IMR-90 (cell line): ENCODE measurements at places on chromosomes 12 and 14. TPM values are rescaled to one million over a fixed set of nuclear protein-coding genes. Genes with fewer than 3 reads are reported as not detected.

The WNT5B gene
- 96.1 and 102 TPM in 2 replicates for total RNA-seq

The PROX2 gene
- not detected in 2 replicates for total RNA-seq

DNA sequence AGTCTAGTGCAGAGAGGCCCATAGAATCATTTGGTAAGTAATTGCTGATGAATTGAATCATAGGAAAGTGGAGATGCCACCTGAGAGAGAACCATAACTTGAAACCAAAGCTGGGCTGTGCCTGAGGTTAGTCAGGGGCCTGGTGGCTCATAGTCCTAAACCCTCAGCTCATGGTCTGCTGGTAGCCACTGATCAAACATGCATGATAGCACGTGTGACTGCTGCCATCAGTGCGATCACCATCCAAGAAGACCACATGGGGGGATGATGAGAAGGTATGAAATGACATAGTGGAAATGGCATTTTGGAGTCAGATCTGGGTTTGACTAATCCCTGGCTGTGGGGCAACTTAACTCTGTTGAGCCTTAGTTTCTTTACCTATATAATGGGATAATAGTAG lies 190.5 kb downstream of the CACNA1C start:
- H3K36me3 ChIP-seq = no peaks in the 10 kb centered on the region
- DNase-seq = peak; percentile 32
- peak overlapping the region; percentile 58; the same call in 1 of the 2 replicates for H3K27ac ChIP-seq
- no peaks in the 10 kb centered on the region for H3K27me3 ChIP-seq
- no peak overlapping the region for H3K4me3 ChIP-seq

- H3K4me1 ChIP-seq = peaks cover 6% of the 10 kb centered on the region; the same call in 1 of the 2 replicates
- H3K4me3 ChIP-seq = no peak overlapping the region
- no peaks in the 10 kb centered on the region for H3K36me3 ChIP-seq
- no peaks in the 10 kb centered on the region for H3K27me3 ChIP-seq
These were observed 277.0 kb downstream of the CEP128 start for GRCh38 chr14:80664576-80664975.

- no peak overlapping the region for H3K4me3 ChIP-seq
- peak; percentile 52 for DNase-seq
These were observed 10.4 kb upstream of the GPR132 start for GRCh38 chr14:105075379-105076295.

- peak; percentile 4 for DNase-seq
- no peak overlapping the region for H3K27ac ChIP-seq
- H3K27me3 ChIP-seq = no peaks in the 10 kb centered on the region
- H3K4me3 ChIP-seq = no peak overlapping the region
- no peaks in the 10 kb centered on the region; the same call in 1 of the 2 replicates for H3K4me1 ChIP-seq
These were observed 89.4 kb downstream of the ATP23 start for GRCh38 chr12:58030566-58031279.

The HOXC12 gene
- not detected in 2 replicates for total RNA-seq

DNA sequence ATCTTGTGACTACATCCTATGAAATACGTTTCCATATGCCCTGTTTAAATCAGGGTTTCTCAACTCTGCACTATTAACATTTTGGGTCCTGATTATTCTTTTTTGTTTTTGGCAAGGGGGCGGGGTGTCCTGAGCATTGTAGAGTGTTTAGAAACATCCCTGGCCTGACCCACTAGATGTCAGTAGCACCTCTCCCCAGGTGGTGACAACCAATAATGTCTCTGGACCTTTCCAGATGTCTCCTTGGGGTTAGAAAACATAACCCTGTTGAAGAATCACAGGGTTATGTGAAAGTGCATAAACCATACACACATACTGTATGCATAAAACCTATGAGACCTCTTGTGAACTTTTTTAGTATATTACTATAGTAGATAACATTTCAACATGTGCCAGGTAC lies 1.4 kb downstream of the ACAD10 start:
- no peaks in the 10 kb centered on the region for H3K27me3 ChIP-seq
- no peak overlapping the region for H3K27ac ChIP-seq
- DNase-seq = no peak
- H3K36me3 ChIP-seq = peaks cover 7% of the 10 kb centered on the region

DNA sequence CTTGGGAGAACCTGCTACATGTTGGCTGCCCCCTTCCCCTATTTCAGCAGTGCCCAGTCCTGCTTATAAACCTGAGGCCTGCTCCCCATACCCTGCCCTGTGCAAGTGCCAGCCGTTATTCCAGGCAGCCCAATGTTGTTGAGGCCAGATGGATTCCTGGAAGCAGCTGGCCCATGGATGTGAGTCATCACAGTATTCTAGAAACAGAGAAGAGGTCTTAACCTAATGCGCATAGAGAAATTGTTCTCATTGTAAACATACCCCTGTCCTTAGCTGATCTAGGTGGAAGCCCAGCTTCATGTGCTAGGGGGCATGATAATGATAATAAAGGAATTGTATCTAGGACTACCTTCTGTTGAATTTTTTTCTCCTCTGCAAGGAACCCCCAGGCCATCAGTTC lies 69.7 kb downstream of the TSPAN11 start:
- peak; percentile 76 for DNase-seq
- H3K4me3 ChIP-seq = no peak overlapping the region
- no peaks in the 10 kb centered on the region for H3K27me3 ChIP-seq
- no peaks in the 10 kb centered on the region for H3K36me3 ChIP-seq
- peaks cover 13% of the 10 kb centered on the region for H3K4me1 ChIP-seq

DNA sequence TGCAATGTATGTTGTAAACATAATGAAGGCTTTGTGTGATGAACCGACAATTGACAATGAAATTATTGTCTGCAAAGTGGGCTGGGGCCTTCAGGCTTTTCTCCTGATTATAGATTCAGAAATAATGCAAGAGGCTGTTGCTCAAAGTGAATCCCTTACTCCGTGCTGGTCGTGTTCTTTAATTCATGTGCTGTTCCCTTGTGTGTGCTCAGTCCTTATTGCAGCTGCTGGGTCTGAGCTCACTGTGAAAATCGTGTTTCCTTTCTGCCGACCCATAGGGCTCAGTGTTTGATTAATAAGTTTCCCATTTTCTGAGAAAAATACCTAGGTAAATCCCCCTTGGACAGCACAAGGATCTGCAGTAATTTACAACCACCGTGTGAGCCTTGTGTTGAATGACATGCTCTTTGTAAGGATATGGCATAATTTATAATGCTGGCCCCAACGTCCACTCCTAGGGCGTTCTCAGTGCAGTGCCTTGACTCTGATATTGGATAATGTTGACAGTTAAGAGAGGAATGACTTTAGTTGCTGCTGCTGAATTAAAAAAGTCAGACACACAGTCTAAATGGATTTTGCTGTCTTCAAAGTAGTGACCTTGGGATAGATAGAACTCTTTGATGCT lies 81.6 kb downstream of the RGS6 start:
- no peaks in the 10 kb centered on the region for H3K27me3 ChIP-seq
- no peaks in the 10 kb centered on the region for H3K36me3 ChIP-seq
- H3K4me1 ChIP-seq = no peaks in the 10 kb centered on the region
- DNase-seq = no peak
- no peak overlapping the region for H3K27ac ChIP-seq
- no peak overlapping the region for H3K4me3 ChIP-seq

- H3K4me1 ChIP-seq = no peaks in the 10 kb centered on the region
- H3K4me3 ChIP-seq = no peak overlapping the region
- H3K36me3 ChIP-seq = no peaks in the 10 kb centered on the region
- H3K27ac ChIP-seq = no peak overlapping the region
These were observed 2.4 kb upstream of the TCL1B start for GRCh38 chr14:95683793-95684192.

The CD163 gene
- total RNA-seq = not detected in 2 replicates

DNA sequence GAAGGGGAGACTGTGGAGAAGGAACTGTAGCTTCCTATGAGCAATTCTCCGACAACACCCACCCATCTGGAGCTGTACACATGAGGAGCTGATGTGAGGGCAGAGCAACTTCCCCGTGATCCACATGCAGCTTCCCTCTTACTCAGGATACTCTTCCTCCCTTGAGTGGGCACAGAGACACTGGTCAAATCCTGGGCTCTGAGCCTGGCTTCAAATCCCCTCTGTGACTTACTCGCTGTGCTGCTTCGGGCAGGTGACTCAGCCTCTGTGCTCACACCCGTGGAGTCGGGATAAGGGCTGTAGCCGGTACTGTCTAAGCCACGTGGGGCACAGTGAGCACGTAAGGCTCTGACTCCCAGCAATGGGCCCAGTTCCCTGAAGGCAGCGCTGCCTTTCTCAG lies 31.1 kb downstream of the ZFYVE21 start:
- no peaks in the 10 kb centered on the region for H3K4me1 ChIP-seq
- H3K27ac ChIP-seq = no peak overlapping the region
- H3K27me3 ChIP-seq = no peaks in the 10 kb centered on the region
- H3K36me3 ChIP-seq = no peaks in the 10 kb centered on the region

DNA sequence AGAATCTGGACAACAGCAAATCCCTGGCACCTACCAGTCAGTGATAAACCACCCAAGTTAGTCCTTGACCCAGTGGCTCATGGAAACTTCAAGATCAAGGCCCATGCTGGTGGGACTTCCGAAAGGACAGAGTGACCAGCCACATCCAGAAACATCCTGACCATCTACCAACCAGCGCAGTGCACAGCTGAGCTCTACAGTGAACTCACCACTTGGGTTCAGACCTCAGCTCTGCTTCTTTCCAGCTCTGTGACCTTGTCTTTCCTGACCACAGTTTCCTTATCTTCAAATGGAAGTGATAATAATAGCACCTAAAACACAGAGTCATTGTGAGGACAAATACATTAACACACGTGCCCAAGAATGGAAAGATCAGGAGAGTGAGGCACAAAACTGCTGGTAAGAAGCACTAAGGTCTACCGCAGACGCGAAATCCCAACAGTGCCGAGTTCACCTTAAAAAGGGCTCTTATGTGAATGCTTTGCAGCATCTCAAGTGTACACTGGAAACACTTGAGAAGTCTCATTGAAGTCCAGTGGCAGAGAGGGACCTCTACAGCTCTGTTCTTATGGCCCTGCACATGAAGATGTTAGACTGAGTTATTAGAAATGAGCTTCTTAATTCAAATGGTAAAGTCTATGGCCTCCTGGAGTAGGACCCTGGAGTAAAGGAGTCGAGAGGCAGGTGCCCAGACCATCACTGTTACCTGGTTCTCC lies 128.8 kb downstream of the CCDC60 start:
- H3K36me3 ChIP-seq = no peaks in the 10 kb centered on the region
- no peaks in the 10 kb centered on the region for H3K27me3 ChIP-seq
- no peak overlapping the region for H3K4me3 ChIP-seq
- no peak overlapping the region for H3K27ac ChIP-seq
- no peak for DNase-seq
